Omental fat pad (tissue), 4 donors: ENCODE measurements at places on chromosomes 3 and 15. TPM values are rescaled to one million over a fixed set of nuclear protein-coding genes. Genes with fewer than 3 reads are reported as not detected.

GRCh38 chr3:53744351-53744750, 101.9 kb downstream of the CHDH start:
- no peak for DNase-seq

DNA sequence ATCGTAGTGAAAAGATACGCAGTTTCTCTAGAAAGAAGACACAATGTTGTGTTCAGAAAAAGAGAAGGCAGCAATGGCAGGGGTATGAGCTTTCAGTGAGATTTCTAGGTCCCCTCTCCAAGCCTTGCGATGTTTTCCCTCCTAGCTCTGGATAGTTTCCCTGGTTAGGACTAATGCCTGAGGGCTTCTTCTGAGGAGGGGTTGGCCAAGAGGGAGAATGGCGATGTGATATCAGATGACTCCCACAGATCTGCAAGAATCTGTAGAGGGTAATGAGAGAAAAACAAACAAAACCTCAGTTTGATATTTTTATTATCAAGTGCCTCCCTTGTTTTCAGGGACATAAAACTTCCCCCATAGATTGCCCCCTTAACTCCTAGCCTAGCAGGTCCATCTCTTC, 4.1 kb upstream of the CLDN1 start:
- DNase-seq = no peak

DNA sequence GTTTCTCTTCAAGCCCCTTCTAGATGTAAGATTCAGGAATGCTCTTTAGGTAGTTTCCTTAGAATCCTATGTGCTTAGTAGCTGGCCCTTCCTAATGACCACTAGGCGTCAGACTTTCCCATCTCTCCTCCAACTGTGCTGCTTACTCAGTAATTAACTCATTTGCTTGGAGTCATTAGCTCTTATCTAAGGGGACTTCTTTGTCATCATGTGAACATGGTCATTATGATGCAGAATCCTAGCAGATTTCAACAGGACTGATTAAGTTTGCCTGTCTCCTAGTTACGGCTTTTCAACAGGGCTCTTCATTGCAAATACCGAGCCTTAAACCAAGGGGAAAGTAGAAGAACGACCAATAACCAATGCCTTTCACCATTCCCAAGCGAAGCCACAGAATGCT, 46.4 kb downstream of the GJD2 start:
- no peak for DNase-seq

GRCh38 chr3:2931265-2931664, 178.9 kb downstream of the IL5RA start:
- no peak for DNase-seq

DNA sequence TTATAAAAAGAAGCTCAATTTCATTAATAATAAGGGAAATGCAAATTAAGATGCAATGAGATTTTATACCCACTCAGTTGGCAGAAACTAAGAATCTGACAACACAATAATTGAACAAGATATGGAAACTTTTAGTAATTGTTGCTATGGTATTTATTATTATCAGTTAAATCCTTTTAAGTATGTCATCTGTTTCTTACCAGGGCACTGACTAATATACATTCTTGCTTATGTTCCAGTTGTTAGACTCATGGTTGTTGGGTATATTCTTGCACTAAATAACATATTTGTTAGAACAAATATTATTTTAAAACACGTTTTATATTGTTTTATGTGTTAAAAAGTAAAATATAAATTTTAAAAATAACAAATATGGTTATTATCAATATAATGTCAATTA, 690.3 kb downstream of the MECOM start:
- DNase-seq = no peak

DNA sequence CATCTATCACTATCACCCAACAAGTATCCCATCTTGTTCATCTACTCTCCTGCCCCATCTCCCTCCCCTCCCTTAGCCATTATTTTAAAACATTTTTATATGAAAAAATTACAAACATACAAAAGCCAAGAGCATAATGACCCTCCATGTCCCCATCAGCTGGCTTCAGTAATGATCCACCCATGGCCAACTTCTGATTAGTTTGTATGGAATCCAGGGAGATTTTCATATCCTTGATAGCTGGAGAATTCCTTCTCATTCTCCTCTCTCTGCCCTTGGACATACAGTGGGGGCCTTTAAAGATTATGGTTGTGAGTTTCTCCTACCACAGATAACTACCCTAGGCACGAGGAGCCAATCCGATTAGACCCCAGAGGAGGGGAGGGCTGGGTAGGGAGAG, 40.2 kb downstream of the IRAK2 start:
- no peak for DNase-seq

- no peak for DNase-seq
Measured at GRCh38 chr15:43463998-43464397, 29.0 kb downstream of the TP53BP1 start.

DNA sequence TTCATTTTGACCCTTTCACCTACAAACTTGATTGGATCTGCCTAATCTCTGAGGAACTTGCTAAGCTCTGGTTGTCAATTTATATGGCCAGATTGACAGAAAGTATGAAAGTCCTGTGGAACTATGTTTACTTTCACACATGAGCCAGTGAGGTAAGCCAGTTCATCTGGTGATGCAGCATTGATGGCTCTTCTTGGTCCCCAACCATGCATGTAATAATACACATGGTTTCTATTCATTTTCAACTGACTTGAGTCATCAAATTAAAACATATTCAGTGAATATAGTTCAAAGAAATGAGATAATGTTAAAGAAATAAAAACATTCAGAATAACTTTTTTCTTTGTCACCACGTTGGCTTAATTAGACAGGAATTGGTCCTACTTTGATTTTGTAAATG, 336.1 kb upstream of the THBS1 start:
- DNase-seq = no peak

GRCh38 chr3:14976317-14976716, 28.9 kb downstream of the NR2C2 start:
- no peak for DNase-seq

DNA sequence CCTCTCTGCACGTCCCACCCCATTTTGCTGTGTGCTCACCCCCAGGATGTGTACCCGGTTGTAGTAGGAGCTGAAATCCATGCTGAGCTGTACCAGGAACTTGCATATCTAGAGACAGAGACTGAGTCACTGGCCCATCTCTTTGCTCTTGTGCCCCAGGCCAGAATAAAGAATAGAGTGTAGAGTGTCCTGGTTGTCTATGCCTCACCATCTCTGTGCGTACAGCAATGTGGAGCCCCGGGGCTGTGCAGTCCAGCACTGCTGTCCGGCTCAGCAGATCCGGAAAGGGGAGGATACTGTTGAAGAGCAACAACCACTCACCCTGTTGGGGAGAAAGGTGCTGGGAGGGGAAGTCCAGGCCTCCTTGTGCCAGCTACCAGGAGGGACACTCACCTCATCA, 2.6 kb downstream of the DALRD3 start:
- DNase-seq = no peak

Gene MOBP
- total RNA-seq = not detected

Gene NLGN1
- 17.0 TPM for total RNA-seq

Gene ZIC4
- not detected for total RNA-seq

Gene KLF15
- total RNA-seq = 55.1 TPM

Gene RARRES1
- 182 TPM for total RNA-seq

Gene EOMES
- 0.19 TPM for total RNA-seq

Gene IQCH
- 1.3 TPM for total RNA-seq

Gene LRCH3
- total RNA-seq = 37.9 TPM

Gene SYNPR
- total RNA-seq = not detected

Gene OIP5
- total RNA-seq = not detected

Gene TBC1D5
- 72.8 TPM for total RNA-seq
